ENCODE measurements at places on chromosomes 4 and X.

GRCh38 chr4:186297013-186297645, 31.1 kb downstream of the F11 start:
- no peak for DNase-seq

DNA sequence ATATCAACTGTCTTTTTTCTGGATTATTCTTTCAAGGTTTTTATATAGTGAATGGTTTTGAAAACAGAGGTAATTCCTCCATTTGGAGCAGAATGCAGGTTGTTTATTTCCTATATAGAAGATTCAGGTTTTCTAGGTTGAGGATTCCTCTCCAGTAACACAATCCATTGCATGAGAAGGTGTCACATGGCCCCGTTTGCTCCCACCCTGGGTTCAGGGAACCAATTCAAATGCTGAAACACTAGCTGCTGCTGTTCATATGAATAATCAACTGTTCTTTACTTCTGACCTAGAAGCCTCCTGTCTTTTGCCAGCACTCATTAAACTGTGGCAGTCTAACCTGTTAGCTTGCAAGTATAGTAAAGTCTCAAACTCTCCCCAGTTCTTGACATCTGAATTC, 1316.9 kb upstream of the TENM3 start:
- DNase-seq, result no peak

- no peak for DNase-seq
Observed at GRCh38 chr4:73028621-73029020, 40.9 kb downstream of the COX18 start.

DNA sequence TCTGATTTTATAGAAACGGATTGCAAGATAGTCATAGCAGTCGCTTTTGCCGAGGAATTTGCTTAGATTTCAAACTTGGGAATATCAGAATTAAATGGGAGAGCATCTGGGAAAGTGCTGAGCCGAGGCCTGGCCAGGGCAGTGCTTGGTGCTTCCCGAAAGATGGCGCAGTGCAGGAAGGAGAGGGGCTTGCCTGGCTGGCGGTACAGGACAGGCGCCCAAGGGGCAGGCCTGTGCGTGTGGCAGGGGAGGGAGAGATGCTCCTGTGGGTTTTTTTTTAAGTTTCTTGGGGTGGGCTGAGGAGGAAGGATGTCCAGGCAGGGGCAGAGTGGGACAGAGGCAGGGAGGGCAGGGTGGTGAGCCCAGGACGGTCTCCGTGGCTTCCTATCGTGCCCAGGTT, 241.1 kb downstream of the AFAP1 start:
- no peak for DNase-seq

GRCh38 chr4:123159479-123159878, 237.1 kb upstream of the NUDT6 start:
- DNase-seq, result no peak

DNA sequence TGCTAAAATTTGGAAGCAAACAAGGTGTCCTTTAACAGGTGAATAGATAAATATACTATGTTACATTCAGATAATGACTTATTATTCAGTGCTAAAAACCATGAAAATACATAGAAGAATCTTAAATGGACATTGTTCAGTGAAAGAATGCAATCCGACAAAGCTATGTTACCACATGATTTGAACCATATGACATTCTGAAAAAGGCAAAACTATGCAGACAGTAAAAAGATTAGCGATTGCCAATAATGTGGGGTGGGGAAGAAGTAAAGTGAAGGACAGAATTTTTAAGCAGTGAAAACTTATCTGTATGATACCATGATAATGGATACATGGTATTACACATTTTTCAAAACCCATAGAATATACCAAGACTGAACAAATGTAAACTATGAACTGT, 926.9 kb downstream of the FAT4 start:
- no peak for DNase-seq

DNA sequence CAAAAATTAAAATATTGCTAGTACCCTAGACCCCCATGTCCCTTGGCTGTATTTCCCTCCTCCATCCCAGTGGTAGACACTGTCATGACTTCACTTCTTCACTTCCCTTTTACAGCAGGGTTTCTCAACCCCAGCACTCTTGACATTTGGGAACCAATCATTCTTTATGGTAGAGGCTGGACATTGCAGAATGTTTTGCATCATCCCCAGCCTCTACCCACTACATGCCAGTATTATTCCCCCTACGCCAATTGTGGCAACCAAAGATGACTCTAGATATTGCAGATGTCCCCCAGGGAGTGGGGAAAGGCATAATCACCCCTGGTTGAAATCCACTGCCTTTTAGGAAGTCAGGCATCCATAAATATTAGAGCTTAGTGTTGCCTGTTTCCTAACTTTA, 138.6 kb downstream of the AMELX start:
- no peak for DNase-seq

DNA sequence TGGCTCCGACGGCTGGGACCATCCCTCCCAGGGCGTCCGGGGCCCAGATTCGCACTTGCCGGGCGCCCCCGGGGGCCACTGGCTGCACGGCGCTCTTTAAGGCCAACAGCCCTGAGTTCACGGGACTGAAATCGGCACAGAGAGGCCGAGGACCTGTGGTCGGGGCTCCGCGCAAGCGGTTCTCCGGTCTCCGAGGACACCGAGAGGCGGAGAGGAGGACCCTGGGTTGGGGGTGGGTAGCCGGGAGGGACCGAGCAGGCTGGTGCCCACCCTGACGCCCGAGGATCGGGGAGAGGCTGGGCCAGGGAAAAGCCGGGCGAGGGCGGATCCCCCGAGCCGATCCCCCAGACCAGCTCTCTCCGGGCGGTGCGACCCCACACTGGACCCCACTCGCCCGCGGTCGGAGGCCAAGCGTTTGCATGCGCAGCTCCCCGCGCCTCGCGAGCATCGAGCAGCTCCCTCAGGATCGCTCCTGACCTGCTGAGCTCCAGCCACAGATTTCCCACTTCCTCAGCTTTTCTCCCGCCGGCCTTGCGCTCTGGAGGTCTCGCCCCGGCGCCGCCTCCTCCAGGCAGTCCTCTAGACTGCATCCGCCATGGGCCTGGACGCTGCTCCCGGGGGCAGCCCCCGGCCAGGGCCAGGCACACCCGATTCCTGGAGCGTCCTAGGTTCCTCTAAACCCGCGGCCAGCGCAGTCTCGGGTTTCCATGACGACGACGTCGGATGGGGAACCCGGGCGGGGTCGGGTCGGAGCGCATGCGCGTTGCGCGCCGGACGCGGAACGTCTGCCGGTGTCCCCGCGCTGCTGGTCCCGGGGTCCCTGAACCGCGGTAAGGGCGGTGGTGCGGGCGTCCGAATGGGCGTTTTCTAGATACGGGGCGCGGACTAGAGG, 17.6 kb upstream of the NAT8L start:
- DNase-seq, result peak; percentile 5

GRCh38 chr4:100278567-100278966, 88.3 kb upstream of the DDIT4L start:
- DNase-seq, result no peak

GRCh38 chr4:112060212-112060611, 85.0 kb upstream of the FAM241A start:
- no peak for DNase-seq

- no peak for DNase-seq
Observed at GRCh38 chrX:151774421-151774820, 39.9 kb downstream of the CNGA2 start.

DNA sequence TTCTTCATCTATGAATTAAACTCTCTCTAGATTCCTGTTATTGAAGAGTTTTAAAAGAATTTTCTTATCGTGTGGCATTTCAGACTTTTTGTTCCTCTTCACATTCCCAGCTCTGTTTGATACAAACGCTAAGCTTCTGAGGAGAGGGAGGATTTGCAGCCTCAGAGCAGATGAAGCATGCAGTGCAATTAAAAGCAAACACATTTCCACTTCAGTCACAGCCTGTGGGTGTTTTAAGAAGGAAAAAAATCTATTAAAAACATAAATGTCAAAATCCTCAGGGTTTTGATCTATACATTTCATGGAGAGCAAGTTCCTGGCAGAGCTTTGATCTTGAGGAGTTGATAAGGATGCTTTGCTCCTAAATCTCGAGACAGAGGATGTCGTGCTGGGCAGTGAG, 442.4 kb upstream of the BOD1L1 start:
- no peak for DNase-seq

GRCh38 chr4:76943790-76944189, 5.8 kb upstream of the SEPTIN11 start:
- DNase-seq, result no peak

DNA sequence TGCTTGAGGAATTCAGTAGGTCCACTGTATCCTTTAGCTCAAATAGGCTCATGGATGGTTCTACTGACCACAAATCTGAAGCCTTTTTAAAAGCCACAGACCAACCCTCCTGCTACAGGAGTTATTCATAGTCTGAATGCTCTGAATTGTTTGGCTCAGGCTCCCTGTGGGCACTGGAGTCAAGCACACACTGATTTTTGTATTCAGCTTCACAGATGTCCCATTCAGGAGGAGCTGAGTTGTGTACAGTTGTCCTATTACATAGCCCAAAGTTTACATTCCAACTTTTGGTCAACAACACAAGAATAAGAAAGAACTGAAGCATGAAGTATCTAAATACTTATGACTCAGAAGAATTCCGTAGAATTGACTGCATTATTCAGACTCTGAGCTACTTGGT, 243.9 kb downstream of the UNC5C start:
- no peak for DNase-seq

- no peak for DNase-seq
Observed at GRCh38 chr4:7800410-7800809, 139.3 kb downstream of the AFAP1 start.

DNA sequence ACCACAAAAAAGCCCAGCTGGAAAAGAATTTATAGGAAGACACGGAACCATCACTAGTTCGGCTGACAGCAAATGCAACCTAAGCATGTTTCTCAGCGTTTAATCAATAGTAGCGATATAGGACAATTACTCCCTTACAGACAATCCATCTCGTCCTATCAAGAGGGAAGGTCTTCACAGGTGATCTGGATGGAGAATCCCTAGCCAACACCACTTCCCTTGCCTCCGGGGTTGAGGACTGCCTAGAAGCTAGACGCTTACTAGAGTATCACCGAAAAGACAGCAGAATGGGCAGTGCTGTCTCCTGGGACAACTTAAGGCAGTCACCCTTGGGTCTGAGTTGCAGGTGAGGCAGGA, 32.1 kb upstream of the MAML3 start:
- DNase-seq, result no peak

- DNase-seq, result no peak
Observed at GRCh38 chrX:151970027-151970426, 4.4 kb downstream of the GABRE start.

- DNase-seq, result no peak
Observed at GRCh38 chr4:144355811-144356757, 215.6 kb upstream of the GYPA start.

GRCh38 chr4:3107691-3108121, 33.2 kb downstream of the HTT start:
- DNase-seq, result no peak

DNA sequence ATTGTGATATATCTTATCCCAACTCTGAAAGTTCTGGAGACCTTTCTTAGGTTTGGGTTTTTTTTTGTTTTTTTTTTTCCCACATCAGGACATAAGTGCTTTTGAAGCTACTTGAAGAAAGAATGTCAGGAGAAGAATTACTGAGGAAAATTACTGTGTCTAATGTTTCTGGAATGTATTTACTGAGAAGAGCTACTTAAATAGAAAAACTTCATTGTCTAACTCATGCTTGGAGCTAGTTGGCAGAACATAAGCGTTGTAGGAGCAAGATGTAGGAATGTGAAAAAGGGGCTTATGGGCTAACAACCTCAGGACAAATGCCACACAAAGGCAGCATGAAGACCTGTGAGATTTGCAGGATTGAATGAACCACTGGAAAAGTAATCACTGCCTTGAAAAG, 166.6 kb upstream of the GLRA2 start:
- no peak for DNase-seq

- no peak for DNase-seq
Observed at GRCh38 chr4:101356928-101357327, 9.6 kb upstream of the PPP3CA start.

- DNase-seq, result no peak
Observed at GRCh38 chr4:93843772-93844171, 15.2 kb downstream of the ATOH1 start.

DNA sequence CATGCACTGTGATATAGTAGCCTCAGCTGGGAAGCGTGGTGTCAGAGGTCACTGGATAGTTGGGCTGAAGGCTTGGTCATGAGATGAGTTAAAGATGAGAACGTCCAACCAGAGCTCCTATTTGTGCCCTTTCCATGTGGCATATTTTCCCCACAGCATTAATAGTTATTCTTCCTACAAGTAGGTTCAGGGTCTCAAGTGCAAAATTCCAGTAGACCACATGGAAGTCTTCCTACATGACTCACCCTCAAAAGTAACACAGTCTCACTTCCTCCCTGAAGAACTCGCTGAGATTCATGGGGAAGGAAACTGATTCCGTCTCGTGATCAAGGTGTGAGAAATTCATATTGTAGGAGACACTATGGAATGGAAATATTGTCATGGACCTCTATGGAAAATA, 1212.5 kb upstream of the PRKX start:
- DNase-seq, result no peak

- no peak for DNase-seq
Observed at GRCh38 chr4:141142423-141142822, 9.2 kb upstream of the RNF150 start.

DNA sequence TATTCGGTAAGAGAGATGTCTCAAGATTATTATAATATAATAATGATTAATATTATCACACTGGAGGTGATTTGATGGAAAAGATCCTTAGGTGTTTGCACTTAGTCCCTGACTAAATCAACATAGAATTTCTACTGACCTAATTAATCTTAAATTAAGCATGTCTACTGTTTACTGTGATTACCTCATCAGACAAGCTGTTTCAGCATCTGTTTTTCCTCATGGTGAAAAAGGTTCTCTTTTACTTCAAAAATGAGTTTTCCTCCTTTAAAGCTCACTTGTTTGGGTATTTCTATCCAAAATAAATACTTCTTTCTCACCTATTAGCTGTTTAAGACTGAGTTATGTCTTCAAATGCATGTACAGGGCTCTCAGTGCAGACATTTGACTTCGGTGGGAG, 407.8 kb downstream of the NKX6-1 start:
- no peak for DNase-seq

DNA sequence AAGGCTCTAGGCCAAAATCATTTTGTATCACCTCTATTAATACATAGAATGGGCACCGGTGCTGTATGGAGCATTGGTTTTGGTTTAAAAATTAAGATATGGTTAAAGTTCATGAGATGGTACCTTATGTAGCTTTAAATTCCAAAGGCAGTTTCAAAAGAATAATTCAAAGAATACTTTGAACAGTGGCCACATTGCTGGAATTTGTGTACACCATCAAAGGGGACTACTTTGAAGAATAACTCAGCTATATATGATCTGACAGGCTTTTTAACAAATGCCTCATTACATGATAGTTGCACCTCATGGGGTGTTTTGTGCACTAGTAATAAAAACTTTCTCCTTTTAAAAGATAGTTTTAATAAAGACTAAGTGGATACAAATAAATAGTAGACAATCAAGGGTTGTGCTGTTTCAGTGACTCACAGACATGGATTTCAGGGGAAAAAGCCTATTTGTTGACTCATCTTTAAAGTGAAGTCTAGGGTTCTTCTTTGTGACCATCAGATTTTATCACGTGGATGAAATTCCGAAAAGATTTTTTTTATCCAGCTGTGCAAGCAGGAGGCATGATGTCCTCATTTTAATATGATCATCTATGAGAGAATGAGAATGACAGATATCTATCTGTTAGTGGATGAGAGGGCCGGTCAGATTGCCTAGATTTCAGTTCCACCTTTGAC, 12.8 kb downstream of the MTM1 start:
- DNase-seq, result no peak

- DNase-seq, result no peak
Observed at GRCh38 chrX:18886005-18886343, 97.9 kb downstream of the PHKA2 start.

GRCh38 chrX:98067611-98068010, 1183.9 kb downstream of the RPA4 start:
- DNase-seq, result no peak

GRCh38 chr4:3790006-3790561, 23.9 kb downstream of the ADRA2C start:
- no peak for DNase-seq

Measured in NCI-H524 treated with DMSO at 0.1 percent for 48 hours (cell line).